Stimulated activated CD8-positive, alpha-beta memory T cell treated with anti-CD3 and anti-CD28 coated beads, Interleukin-4, amount 100 ng/mL, for 48 hours (primary cell): ENCODE measurements at places on chromosomes 5 and 9.

DNA sequence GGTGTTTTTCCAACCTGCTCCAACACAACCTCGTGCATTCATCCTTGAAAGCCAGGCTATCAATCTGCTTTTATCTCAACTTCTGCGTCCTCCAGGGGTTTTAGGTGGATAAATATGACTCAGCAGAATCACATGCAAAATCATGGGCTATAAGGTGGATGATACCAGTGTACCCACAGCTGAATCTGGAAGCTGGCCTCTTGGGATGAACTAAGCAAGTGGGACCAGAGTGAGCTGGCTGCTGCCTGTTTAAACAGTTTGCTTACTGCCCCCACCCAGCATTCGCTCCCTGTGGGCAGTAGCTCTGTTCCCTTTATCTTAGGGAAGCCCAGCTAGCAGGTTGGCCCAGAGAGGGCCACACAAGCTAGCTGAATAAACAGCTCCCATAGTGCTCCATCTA lies 194.0 kb downstream of the CRB2 start:
- DNase-seq = no peak

DNA sequence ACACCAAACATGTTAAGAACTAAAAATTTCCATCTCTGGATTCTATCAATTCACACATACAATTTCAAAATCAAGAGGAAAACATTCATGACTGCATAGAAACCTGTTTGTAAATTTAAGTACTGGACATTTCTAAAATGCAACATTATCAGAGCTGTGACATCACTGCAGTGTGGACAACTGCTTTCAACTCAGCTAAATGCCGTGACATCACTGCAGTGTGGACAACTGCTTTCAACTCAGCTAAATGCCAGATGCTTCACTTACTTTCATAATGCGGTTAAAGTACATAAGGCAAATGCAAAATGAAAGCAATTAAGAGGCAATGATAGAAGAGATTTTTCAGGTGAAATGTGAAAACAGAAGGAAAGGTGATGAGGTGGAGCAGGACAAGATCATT lies 161.5 kb downstream of the ARL15 start:
- DNase-seq = no peak

GRCh38 chr9:12351293-12352044 lies 341.7 kb upstream of the TYRP1 start:
- DNase-seq = no peak

DNA sequence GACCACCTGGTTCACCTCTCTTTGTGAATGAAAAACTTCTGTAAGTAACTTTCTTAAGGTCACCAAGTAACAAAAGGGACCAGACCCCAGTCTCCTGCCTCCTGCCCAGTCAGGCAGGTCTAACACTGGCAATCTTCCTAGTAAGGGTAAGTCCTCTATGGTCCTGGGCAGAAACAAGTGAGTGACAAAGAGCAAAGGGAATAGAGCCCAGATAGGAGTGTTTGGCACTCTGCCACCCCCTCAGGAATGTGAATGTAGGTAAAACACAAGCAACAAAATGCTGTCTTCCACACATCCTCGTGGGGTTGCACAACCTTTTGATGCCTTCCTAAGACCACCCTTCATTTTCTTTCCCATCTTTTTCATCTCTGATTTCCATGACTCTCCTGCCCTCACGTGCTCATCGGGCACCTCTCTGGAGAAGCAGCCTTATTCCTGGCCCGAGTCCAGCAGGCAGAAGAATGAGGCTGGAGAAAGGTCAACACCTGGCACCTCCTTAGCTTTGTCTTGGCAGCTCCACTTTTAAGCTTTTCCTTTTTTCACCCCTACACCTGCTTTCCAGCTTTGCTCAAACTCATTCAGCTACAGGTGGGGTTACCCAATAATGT lies 90.2 kb upstream of the LHFPL2 start:
- DNase-seq = no peak

DNA sequence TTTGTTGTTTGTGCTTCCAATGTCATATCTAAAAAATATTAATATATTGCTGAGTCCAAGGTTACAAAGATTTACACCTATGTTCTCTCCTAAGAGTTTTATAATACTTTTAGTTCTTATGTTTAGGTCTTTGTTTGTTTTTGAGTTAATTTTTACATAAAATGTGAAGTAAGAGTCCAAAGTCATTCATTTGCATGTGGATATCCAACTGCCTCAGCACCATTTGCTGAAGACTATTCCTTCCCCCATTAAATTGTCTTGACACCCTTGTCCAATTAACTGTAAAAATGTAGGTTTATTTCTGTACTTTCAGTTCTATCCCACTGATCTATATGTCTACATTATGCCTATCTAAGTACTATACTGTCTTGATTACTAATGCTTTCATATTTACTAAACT lies 35.7 kb downstream of the TTC33 start:
- DNase-seq = no peak

DNA sequence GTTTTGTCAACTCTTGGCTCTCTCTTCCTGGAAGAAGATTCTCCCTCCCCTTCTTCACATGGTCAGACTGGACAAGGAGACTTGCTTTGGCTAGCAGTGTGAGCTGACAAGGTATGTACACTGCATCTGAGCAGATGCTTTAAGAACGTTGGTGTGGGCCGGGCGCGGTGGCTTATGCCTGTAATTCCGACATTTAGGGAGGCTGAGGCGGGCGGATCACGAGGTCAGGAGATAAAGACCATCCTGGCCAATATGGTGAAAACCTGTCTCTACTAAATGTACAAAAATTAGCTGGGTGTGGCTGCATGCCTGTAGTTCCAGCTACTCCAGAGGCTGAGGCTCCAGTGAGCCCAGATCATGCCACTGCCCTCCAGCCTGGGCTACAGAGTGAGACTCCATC lies 26.4 kb upstream of the SEMA5A start:
- no peak for DNase-seq

- DNase-seq = no peak
Measured at GRCh38 chr9:75198436-75198835, 110.1 kb downstream of the OSTF1 start.

DNA sequence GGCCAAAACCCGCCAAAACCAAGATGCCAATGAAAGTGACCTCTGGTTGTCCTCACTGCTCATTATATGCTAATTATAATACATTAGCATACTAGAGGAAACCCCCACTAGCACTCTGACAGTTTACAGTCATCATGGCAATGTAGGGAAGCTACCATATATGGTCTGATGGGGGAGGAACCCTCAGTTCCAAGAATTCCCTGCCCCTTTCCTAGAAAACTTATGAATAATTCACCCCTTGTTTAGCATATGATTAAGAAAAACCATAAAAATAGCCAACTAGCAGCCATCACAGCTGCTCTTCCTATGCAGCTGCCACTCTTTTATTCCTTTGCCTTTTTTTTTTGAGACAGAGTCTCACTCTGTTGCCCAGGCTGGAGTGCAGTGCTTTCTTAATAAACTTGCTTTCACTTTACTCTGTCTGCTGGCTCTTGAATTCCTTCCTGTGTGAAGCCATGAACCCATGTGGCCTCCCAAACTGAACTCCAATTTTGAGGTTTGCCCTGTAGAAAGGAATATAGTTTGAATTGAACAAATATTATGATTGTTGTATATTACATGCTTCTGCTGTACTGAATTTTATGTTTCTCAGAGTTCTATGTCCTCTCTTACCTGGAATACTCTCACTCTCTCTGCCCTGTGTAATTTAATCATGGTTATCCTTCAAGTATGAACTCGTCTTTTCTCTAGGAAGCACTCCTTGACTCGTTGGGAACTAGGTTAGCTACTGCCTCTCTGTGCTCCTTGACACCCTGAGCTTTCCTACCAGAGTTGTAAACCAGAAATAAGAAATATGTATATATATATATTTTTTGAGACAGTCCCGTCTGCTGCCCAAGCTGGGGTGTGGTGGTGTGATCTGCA lies 59.8 kb downstream of the KIAA1958 start:
- no peak for DNase-seq

DNA sequence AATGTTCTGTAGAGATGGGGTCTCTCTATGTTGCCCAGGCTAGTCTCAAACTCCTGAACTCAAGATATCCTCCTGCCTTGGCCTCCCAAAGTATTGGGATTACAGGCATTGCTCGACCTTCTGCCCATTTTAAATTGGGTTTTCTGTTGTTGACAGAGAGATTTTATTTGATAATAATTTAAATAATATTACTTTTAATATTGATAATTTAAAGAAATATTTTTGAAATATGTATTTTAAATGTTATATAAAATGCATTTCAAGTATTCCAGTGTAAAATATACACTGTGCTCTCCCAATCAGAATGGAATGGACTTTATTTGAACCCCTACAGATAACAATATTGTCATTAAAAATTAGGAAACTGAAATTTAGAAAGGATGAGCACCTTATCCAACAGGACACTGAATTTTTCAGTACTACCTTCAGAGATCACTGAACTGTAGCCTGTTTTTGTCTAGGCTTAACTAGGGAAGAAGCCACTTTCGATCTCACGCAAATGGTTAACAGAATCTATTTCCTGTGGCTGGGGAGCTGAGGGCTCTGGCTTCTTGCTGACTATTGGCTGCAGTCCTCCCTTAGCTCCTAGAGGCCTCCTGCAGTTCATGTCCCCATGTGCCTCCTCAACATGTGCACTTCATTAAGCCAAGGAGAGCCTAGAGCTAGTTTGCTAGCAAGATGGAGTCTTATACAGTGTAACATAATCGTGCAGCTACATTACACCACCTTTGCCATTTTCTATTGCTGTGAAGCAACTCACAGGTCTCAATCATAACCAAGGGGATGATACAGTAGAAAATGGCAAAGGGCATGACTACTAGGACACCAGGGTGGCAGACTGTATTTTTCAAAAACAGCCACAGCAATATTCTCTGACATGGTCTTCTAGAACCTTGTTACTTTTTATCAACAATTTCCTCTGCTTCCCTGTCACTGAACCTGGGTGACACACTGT lies 150.0 kb downstream of the CDC42SE2 start:
- DNase-seq = no peak

- DNase-seq = no peak
Measured at GRCh38 chr9:110156902-110157301, 51.1 kb downstream of the C9orf152 start.

DNA sequence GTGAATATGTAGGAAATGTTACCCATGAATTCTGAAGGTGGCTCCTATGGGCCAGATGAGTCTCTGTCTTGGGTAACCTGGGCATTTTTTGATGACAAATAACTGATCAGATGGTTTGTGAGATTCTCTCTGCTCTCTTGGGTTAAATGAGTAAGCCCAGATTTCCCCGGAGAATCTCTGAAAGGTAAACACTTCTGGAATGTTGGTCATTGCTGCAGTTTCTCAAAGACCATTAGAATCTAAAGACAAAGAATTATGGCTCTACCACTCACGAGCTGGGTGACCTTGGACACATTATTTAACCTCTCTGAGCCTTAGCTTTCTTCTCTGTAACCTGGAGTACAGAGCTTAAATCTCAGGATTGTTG lies 191.2 kb downstream of the DAB2IP start:
- DNase-seq = no peak

DNA sequence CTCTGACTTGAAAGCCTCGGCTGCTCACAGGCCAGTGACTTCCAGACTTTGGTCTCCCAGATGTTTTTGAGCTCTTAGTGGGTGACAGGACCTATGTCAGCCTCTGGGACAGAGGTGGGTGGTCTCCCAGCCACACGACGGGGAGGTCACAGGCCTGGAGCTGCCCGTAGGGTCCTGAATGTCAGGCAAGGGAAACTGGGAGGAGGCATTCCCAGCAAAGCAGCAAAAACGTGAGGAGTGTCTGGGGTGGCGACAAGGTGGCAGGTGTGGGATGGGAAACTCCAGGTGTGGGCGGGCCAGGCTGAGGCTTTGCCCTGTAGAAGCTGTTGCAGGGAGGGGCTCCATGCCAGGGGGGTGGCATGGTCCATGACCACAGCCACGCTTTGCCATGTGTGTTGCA lies 110.5 kb downstream of the CACNA1B start:
- no peak for DNase-seq

DNA sequence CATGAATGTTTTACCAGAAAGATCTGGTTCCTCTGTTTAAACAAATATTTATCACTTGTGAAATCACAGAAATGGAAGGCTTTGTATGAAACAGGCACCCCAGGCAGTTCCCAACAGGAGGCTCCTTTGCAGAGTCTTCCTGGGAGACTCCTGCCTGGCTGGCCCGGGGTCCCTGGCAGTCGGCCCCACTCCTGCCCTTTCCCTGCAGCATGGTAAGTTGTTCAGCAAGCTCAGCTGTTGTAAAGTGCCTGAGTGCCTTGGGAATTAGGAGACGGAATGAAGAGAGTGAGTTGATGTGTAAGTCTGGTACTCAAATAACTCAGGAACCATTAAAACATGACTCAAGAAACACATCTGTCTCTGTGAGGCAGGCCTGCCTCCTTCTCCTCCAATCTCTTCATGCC lies 17.5 kb upstream of the LHFPL2 start:
- DNase-seq = no peak

- no peak for DNase-seq
Measured at GRCh38 chr5:165757791-165758190, 2252.4 kb downstream of the MAT2B start.

DNA sequence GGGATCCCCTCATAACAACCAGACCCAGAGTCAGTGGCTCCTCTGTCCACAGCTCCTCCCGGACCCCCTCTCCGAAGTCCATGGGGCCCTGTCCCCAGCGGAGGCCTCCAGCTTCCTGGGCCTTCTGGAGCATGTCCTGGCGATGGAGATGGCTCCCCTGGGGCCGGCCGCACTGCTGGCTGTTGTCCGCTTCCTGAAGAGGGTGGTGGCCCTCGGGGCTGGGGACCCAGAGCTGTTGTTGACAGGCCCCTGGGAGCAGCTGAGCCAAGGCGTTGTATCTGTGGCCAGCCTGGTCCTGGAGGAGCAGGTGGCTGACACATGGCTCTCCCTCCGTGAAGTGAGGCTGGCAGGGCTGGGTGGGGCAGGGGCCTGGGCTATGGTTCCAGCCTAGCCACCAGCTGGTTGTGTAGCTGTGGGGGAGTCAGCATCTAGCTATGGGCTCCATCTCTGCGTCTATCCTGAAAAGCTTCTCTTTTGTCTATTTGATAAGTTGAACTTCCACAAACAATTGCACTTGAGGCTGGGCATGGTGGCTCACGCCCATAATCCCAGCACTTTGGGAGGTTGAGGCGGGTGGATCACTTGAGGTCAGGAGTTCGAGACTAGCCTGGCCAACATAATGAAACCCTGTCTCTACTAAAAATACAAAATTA lies 4.7 kb downstream of the ADGRD2 start:
- DNase-seq = no peak

GRCh38 chr5:101811466-101811865 lies 484.6 kb downstream of the SLCO4C1 start:
- no peak for DNase-seq

- peak; percentile 63 for DNase-seq
Measured at GRCh38 chr5:6712142-6712576, 1.1 kb upstream of the TENT4A start.

- DNase-seq = no peak
Measured at GRCh38 chr5:59354274-59354673, 539.3 kb downstream of the PDE4D start.
